NK-92 treated with Interleukin-12 subunit alpha and Interleukin-12 subunit beta, amount 100 ng/mL, for 24 hours (cell line): ENCODE measurements at places on chromosomes 4 and X.

DNA sequence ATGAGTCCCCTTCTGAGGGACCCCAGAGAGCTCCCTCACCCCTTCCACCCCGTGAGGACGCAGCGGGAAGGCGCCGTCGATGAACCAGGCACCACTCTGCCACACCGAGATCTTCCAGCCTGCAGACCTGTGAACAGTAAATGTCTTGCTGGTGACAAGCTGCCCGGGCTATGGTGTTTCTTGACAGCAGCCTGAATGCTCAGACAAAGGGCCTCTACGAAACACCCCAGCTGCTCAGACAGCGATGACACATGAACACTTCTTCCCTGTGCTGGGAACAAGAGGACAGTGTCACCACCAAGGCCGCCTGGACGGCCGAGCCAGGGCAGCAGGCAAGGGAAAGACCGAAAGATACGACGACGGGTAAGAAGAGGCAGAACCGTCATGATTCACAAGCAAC lies 30.6 kb upstream of the GTPBP6 start:
- no peak for DNase-seq

GRCh38 chr4:101685126-101685525 lies 105.4 kb upstream of the BANK1 start:
- no peak for DNase-seq

DNA sequence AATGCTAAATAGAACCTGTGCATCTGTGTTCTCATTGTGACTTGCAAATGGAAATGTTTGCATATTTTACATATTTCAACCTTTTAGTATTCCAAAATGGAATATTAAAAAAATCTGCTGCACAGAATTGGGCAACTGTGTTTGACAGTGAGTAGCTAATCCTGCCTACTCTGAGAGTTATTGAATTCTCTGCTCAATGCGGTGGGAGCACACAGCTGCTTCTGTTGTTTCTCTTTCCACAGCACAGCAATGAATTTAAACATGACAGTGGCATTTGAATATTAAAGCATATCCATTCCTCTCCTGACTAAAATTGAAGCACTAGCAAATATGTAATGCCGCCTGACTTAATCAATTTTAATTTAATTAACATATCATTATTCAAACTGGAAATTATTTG lies 366.6 kb downstream of the GASK1B start:
- no peak for DNase-seq

DNA sequence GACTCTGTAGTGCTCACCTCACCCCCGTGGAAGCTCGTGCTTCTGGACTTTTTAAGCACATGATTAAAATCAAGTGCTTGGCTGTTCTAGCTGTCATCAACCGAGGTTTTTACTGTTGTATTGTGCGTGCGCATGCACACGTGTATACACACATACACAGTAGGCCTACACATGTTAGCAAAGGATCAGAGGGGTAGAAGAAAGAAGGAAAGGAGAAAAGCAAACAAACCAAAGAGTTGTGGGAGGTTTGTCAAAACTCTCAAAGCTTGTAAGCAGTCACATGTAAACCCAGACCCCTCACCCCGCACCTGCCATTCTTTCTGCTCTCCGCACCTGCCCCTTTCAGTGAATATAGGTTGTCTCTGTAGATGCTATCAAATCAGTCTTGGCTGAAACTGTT lies 311.8 kb downstream of the HS3ST1 start:
- no peak for DNase-seq

DNA sequence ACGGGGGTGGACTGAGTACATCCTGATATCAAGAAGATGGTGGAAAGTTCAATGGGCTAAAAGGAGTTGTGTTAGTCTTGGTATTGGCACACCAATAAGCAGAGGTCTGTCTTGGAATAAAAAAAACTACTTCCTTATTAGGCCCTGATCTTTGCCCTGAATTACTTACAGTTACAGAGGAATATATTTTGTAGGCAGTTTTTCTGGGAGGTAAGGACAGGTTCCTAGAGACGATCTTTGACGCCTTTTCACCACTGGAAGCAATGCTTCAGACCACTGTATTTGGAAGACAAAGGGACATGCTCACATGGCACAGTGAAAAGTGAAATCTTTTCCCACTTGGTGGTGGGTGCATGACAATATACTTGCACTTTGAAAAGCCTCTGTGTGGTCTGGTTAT lies 618 bp upstream of the XK start:
- no peak for DNase-seq

DNA sequence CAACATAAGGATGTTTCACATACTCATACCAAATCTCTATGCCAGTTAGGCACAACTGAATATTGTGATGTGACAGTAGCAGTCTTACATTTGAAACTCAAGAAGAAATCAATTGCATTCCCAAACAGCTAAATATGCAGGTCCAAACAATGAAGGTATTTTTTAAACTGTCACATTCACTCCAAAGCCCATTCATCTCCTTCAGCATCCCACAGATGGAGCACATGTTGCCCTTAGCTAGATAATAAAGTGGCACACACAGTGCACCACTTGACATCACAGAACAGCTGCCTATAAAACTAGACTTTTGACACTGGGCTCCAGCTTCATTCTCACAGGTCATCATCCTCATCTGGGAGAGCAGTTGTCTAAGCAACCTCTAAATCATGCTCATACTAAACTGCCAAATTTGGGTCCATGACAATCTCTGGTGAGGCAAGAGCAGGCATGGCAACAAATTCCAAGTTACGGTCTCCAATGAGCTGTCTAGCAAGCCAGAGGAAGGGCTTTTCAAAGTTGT lies 26.2 kb upstream of the ARHGEF6 start:
- DNase-seq = no peak

DNA sequence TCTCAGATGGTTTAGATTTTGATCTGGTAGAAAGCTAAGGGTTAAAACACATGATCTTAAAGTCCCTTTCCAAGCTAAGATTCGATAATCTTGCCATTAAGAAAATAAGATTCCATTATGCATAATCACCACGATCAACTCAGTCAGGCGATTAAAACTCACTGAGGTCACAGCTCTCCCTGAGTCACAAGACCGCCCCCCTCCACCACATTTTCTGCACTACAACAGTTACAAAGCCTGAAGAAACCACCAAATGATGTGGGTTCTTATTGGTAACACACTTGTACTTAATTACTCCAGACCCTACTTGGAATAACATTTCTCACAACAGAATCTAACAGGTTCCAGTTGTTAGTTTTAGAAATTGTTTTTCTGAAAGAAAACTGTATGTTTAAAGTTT lies 62.8 kb downstream of the SH3KBP1 start:
- DNase-seq = no peak

- no peak for DNase-seq
These were observed 6.6 kb downstream of the ANKRD17 start for GRCh38 chr4:73252001-73252400.

DNA sequence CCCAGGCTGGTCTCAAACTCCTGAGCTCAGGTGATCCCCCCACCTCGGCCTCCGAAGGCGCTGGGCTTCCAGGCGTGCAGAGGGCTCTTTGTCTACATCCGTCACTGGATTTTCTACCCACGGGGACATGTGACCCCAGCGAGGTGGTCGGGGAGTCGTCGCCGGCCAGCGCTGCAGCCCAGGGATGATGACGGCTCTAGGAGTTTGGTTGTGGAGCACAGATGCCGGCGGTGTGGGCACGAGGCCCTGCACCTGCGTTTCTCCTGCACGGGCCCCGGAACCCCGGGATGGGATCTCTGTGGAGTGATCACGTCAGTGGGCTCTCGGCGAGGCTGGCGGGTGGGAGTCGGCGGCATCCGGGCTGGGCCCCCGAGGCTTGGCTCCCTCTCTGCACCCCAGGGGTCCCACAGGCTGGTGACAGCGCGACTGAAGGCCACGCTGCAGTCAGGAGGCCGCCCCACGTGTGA lies 9.1 kb upstream of the GTPBP6 start:
- DNase-seq = no peak

DNA sequence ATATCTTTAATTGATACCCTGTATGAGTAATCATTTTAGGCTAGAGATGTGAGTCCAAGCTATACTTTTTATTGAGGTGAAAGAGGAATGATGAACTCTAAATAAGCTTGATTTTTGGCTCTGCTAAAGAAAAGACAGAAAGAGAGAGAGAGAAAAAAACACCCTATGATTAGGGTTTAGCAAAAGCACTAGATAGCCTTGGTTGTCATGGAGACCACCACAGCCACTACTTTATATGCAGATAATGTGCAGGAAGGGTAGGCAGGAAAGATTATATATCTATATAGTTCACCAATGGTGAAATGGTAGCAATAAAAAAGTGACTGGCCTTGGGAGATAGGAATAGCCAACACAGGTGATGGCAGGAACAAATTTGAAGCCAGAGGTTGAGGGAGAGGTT lies 69.9 kb upstream of the CAMK2D start:
- DNase-seq = no peak
